Naive thymus-derived CD8-positive, alpha-beta T cell (primary cell): ENCODE measurements at places on chromosomes 5 and 9.
A peak's percentile ranks its signal among the peaks of the same experiment; 100 is the strongest.

DNA sequence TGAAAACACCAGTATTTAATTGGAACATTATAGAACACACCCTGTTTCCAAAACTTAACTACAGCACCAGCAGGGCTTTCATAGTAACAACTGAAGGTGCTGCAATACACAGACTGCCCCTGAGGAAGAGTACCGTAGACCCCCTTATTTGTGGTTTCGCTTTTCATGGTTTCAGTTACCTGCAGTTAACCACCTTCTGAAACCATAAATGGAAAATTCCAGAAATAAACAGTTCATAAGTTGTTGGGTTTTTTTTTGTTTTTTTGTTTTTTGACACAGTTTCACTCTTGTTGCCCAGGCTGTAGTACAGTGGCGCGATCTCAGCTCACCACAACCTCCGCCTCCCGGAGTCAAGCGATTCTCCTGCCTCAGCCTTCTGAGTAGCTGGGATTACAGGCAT lies 9.5 kb upstream of the GLDC start:
- DNase-seq, result no peak

GRCh38 chr9:70746760-70747159 lies 332.3 kb upstream of the KLF9 start:
- DNase-seq, result no peak

DNA sequence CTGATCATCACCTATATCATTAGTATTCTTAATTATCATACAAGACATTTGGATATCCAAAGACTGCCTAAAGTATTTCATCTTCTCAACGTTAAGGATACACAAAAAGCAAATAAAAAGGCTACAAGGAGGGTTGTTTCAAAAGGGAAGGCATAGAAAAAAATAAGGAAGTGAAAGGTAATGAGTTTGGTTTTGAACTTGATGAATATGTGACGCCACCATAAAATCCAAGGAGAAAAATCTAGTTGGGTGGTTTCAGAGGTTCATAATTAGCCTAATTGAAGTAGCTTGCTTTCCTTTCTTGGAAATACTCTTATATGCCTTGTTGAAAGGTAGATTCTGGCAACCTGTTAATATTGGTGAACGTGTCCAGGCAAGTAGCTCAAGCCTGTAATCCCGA lies 96.1 kb upstream of the SGCD start:
- no peak for DNase-seq

- peak; percentile 50 for DNase-seq
Observed at GRCh38 chr5:146533260-146533857, 17.4 kb upstream of the GPR151 start.

DNA sequence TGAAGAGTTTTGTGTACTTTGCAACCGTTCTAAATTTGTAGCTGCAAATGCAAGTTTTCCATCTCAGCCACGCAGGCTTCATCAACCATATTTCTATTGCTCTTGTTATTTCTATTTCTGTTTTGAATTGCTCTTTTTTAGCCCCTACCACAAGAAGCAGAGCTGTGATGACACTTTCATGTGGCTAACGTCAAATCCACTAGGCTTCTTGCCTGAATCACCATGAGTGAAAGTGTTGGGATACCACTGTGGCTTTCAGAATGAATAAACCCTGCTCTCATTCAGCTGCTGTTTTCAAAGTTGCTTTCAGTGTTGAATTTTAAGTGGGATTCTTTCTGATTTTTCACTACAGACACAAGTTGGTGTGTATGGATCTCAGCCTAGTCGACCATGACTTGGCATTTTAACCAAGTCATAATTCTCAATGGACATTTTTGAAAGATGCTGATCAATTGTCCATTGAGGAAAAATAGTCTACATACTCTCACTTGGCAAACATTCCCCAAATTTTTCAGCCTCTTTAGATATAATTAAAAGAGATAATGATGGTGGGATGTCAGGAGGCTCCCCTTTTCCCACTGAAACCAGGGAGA lies 41.0 kb upstream of the MTAP start:
- DNase-seq, result no peak

DNA sequence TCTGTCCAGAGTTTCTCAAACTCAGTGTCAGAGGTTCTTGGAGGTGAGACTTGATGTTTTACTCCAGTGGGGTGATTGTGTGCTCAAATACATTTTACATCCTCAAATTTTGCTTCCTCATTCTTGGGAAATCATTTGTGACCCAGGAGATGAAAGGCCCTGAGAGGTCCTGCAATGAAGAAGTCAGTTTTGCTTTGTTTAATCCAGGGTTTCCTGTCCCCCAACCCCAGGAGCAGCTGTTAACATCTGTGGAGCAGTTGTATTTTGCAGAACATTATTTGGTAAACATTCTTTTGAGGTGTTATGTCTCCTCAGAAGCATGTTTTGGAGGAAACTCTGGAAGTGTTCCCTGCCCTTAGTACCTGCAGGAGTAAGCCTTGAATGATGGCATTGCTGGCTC lies 59.8 kb downstream of the DAB2IP start:
- DNase-seq, result no peak

GRCh38 chr9:87708986-87709728 lies 16.8 kb upstream of the CTSL start:
- no peak for DNase-seq

GRCh38 chr5:38794986-38795385 lies 50.8 kb upstream of the OSMR start:
- no peak for DNase-seq
